Stimulated activated CD4-positive, alpha-beta T cell treated with anti-CD3 and anti-CD28 coated beads, Interleukin-12 subunit alpha, Interleukin-12 subunit beta, amount 100 ng/mL, for 24 hours (primary cell): ENCODE measurements at places on chromosomes 6 and 20.

GRCh38 chr6:170136541-170137175 is 154.2 kb downstream of the DLL1 start:
- no peak for DNase-seq

- no peak for DNase-seq
Observed at GRCh38 chr20:52817511-52817910, 154.6 kb upstream of the TSHZ2 start.

GRCh38 chr6:27213544-27214125 is 33.9 kb upstream of the PRSS16 start:
- DNase-seq = no peak

DNA sequence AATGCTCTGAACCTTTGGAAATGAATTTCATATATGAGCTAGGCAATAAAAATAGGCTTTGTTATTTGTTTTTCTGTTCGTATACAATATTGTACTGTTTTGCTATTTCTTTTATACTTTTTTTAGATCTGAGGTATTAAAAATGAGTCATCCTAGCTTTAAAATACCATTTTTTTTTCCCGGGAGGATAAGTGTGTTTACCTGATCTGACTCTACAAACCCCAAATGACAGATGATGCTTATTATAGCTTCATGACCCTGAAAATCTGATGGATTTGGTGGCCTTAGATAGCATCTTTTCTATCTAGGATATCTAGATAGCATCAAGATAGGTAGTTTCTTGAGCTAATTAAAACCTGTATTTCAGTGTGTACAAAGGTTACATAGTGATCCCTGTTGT is 206.4 kb downstream of the DTNBP1 start:
- DNase-seq = no peak

DNA sequence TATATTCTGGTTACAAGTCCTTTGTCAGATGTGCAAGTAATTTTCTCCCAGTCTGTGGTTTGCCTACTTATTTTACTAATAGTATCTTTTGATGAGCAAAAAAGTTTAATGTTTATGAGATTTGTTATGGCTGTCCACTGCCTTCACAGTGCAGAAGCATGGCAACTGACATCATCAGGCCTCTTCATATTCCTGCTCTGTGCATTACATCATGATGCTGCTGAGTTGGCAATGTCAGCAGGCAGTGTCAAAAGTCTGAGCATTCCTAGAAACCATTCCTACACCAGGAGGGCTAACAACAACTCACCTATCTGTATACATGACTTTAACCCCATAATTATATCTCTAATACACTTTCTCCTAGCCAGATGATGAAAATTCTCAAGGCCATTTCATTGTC is 10.8 kb upstream of the OR2B2 start:
- no peak for DNase-seq

GRCh38 chr6:408599-409102 is 17.1 kb downstream of the IRF4 start:
- no peak for DNase-seq

DNA sequence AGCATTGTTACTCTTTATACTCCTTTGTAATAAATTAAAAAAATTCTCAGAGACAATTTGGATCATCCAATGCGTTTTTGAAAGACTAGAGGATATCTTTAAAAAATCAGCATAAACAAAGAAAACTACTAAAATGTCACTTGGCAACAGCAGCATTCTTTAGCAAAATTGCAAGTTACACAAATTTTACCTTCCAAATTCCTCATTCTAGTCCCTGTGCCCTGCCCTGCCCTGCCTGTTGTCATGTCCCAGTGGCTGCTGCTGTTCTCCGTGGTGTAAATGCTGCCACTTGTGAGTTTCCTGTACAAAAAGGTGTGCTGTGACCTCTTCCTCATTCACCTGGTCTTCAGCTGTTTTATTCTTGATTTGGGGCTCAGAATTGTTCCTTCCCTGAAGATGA is 83.2 kb downstream of the CDC5L start:
- no peak for DNase-seq

GRCh38 chr6:137883400-137884148 is 16.5 kb downstream of the TNFAIP3 start:
- no peak for DNase-seq

DNA sequence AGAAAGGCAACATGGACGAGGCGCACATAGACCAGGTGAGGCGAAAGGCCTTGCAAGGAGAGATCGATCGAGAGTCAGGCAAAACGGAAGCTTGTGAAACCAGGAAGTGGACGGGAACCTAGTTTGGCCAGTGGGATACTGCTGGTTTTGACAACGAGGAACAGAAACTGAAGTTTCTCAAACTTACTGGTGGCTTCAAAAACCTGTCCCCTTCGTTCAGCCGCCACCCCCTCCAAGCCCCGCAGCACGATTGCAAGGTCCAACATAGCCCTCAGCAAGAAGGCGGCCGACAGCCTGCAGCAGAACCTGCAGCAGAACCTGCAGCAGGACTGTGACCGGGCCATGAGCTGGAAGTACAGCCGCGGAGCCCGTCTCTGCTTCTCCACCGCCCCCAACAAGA is 238.0 kb downstream of the KHDC1L start:
- DNase-seq = no peak
